ENCODE measurements at places on chromosomes 7 and 10.

GRCh38 chr10:118674226-118674919 is 78.9 kb upstream of the PRLHR start:
- DNase-seq: no peak

GRCh38 chr10:128863411-128863810 is 603.6 kb upstream of the MGMT start:
- no peak for DNase-seq

DNA sequence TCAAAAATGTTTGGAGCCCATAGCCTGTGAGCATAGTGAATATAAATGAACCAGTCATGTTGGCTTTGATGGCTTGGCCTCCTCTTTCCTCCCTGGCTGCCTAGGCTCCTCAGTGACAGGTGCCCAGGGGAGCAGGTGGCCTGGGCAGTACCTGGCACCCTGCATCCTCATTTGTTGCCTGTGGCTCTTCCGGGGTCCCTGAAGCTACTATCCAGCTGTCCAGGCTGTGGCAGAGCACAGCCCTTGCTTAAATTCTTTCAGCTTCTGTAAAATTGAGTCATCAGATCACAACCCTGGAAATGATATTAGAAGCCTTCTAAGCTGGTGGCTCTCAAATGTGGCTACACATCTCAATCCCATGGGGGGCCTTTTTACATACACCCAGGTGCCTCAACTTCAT is 525.4 kb downstream of the GALNT17 start:
- DNase-seq: no peak

- no peak for DNase-seq
Measured at GRCh38 chr10:76333326-76333725, 901.9 kb downstream of the LRMDA start.

GRCh38 chr10:74575912-74576311 is 250.5 kb upstream of the KAT6B start:
- no peak for DNase-seq

GRCh38 chr7:16318463-16318862 is 102.9 kb downstream of the CRPPA start:
- DNase-seq: no peak

GRCh38 chr7:159022238-159022993 is 122.3 kb downstream of the VIPR2 start:
- no peak for DNase-seq

DNA sequence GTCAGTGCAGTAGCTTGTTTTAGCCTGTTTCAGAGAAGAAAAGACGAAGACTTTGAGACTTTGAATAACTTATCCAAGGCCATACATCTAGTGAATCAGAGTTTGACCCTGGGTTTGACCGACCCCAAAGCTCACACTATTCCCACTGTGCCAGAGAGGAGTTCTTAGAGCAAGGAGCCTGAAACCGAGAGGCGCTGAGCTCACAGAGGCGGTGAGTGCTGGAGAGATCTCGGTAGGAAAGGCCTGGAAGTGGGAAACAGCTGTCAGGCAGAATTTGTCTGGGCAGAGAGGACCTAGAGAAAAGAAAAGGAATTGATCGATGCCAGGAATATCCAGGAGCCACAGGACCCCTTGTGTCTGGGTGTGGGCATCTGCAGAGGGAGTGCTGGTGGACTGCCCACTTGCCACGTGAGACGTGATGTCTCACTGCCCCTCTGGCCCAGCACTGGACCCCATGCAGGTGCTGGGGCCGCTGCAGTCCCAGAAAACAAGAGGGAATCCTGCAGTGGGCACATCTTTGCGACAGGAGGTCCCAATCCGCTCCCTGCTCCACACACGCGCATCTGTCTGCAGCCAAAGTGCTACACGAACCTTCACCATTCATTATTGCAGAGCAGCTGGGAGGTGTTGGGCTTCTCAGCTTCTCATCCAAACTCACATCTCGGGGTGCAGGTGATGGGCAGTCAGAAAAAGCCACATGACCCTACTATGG is 6.2 kb downstream of the CALML3 start:
- no peak for DNase-seq

GRCh38 chr10:123007558-123008354 is 839 bp downstream of the IKZF5 start:
- peak; percentile 13 for DNase-seq
